Left lung (tissue), 14 donors: ENCODE measurements at places on chromosomes 3 and 15. TPM values are rescaled to one million over a fixed set of nuclear protein-coding genes. Genes with fewer than 3 reads are reported as not detected.

GRCh38 chr3:117995842-117996437, 1038.7 kb downstream of the IGSF11 start:
- peaks cover 4% of the 10 kb centered on the region for H3K27me3 ChIP-seq
- peaks cover 9% of the 10 kb centered on the region for H3K4me1 ChIP-seq

GRCh38 chr3:184942735-184943134, 130.8 kb downstream of the VPS8 start:
- no peaks in the 10 kb centered on the region for H3K27me3 ChIP-seq
- no peaks in the 10 kb centered on the region for H3K4me1 ChIP-seq
- no peak overlapping the region for H3K27ac ChIP-seq
- H3K4me3 ChIP-seq = no peak overlapping the region
- no peaks in the 10 kb centered on the region for H3K36me3 ChIP-seq

DNA sequence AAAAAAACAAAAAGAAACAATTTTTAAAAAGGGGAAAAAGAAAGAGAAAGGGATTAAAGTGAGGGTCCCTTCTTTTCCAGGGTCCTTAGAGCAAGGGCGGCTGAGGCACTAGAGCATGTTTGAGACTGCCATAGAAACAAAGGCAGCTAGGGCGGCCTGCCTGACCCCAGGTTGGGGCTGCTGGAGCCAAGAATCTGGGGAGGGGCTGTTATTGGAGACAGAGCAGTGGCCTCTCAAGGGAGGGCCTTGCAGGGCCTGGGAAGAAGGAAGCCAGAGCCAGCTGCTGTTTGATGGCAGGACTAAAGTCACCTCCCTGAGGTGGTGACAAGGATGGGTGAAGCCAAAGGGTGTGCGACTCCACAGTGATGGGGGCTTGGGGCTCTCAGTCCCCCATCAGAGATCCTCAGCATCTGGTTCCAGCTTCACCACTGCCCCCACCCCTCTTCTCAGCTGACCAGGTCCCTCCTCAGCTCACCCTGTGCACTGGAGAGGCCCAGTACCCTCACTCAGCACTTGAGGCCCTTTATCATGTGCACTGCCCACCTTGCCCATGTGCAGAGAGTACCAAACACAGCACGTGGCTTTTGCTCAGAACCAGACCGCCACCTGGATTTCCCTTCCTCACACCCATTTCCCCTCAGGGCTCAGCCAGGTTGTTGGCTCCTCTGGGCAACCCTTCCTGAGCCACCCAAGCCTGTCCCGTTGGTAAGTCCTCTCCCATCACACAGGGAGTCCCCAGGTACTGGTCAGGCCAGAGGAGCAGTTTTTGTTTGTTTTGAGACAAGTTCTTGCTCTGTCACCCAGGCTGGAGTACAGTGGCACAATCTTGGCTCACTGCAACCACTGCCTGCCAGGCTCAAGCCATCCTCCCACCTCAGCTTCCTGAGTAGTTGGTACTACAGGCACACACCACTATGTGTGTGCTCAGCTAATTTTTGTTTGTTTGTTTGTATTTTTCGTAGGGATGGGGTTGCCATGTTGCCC, 1.7 kb downstream of the TMEM89 start:
- H3K36me3 ChIP-seq = peaks cover 6% of the 10 kb centered on the region
- no peak for DNase-seq
- peaks cover 10% of the 10 kb centered on the region for H3K4me1 ChIP-seq
- H3K4me3 ChIP-seq = no peak overlapping the region
- H3K27me3 ChIP-seq = no peaks in the 10 kb centered on the region

DNA sequence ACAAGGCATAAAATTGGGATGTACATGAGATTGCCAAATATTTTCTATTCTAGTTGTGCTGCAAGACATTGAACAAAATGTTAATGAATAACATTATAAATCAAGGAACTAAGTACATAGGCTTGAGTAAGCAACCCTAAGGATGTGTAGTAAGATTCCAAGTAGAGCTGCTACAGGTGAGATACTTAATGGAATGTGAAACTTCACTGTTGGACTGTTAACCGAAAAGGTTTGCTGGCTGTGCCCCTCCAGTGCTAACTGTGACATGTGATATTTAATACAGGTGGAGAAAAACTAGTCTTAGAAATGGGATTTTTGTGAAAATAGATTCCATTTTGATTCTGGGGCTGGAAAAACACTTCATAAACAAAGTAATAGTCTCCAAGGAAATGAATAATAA, 52.4 kb downstream of the TSC22D2 start:
- H3K4me1 ChIP-seq = no peaks in the 10 kb centered on the region
- DNase-seq = no peak
- no peak overlapping the region for H3K4me3 ChIP-seq
- H3K36me3 ChIP-seq = peaks cover 26% of the 10 kb centered on the region
- H3K27ac ChIP-seq = no peak overlapping the region

- H3K4me3 ChIP-seq = no peak overlapping the region
- peaks cover 45% of the 10 kb centered on the region for H3K4me1 ChIP-seq
- no peaks in the 10 kb centered on the region for H3K36me3 ChIP-seq
- no peak for DNase-seq
Measured at GRCh38 chr3:194005930-194006501, 129.9 kb upstream of the HES1 start.

- no peak for DNase-seq
- H3K27me3 ChIP-seq = no peaks in the 10 kb centered on the region
- no peaks in the 10 kb centered on the region for H3K4me1 ChIP-seq
- no peak overlapping the region for H3K4me3 ChIP-seq
- H3K36me3 ChIP-seq = no peaks in the 10 kb centered on the region
Measured at GRCh38 chr15:23569151-23569925, 3.9 kb downstream of the MKRN3 start.

- DNase-seq = no peak
- no peak within 1 kb of the TSS for H3K27ac ChIP-seq
- no peaks in the 10 kb centered on the region for H3K27me3 ChIP-seq
- no peaks in the 10 kb centered on the region for H3K36me3 ChIP-seq
- no peaks in the 10 kb centered on the region for H3K4me1 ChIP-seq
Measured at GRCh38 chr15:43220991-43221403, at the start of gene EPB42. Gene EPB42 (minus strand): TSS chr15:43221018. CDS start chr15:43220825, 193 bp downstream.

DNA sequence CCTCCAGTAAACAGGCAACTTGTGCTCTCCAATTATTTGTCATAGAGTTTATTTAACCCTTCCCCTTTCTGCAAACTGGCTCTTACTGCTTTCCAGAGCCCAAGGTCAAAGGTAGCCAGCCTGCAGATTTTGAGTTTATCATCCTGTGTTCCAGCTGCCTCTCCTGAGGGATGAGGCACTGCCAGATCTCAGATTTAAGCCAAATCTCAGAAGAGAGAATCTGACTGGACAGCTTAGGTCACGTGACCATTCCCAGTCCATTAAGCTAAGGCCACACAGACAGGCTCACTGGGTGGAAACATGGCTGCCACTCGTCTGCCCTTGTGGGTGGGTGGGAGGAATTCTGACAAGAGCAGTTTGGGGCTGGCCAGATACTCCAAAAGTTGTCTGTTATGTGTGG, 8.6 kb upstream of the SIAH2 start:
- no peaks in the 10 kb centered on the region for H3K36me3 ChIP-seq
- no peak for DNase-seq
- H3K4me3 ChIP-seq = no peak overlapping the region

DNA sequence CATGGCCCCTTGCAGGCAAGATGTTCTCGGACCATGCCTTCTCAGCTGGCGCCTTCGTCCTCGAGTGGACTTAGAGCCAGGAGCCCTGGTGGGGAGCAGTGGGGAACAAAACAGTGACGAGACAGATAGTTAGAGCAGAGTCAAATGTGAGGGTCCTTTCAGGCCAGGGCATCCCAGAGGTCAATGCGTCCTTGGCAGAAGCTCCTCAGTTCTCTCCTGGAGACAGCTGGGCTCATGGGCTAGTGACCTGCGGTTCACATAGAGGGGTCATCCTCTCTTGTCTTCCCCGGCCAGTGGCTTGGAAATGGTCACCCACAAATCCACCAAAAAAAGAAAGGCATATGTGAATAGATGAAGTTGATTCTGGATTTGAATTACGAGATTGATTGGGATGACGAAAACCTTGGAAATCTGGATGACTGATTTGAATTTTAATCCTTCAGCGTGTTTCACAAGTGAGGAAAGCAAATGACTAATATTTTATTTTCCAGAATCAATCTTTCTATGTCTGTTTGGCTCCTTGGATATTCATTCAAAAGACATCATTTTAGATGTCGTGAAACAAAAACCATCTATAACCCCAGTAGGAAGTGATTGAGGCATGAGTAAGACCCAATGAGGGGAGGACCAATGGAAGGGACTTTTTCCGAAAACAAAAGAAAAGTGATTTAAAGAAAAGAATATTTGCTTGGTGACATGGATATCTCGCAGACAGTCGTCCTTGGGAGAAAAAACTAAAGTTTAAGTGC, 84.5 kb downstream of the ASB7 start:
- DNase-seq = no peak
- H3K4me3 ChIP-seq = no peak overlapping the region
- H3K27me3 ChIP-seq = no peaks in the 10 kb centered on the region
- no peak overlapping the region for H3K27ac ChIP-seq
- no peaks in the 10 kb centered on the region for H3K4me1 ChIP-seq

DNA sequence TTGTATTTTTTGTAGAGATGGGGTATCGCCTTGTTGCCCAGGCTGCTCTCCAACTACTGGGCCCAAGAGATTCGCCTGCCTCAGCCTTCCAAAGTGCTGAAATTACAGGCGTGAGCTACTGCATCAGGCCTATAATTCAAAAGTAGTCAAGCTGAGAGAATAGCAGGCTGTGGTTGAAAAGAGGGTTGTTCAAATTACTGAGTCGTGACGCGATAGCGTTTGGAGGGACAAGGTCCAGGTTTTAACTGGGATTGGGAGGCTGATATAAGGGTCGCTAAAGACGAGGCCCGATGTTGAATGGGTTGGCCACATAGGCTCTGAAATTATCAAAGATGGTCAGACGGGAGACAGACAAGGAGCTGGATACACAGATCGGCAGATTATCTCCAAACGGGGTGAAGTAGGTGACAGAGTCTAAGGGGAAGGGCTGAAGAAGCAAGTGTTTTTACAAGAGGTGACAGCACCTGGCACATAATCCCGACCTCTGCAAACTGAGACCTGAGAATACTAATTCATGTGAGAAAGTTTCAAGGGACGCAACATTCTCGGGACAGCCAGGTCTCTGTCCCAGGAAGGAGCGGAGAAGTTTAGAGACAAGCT, 759 bp upstream of the ARID3B start:
- H3K36me3 ChIP-seq = peaks cover 11% of the 10 kb centered on the region
- no peak for DNase-seq
- H3K4me3 ChIP-seq = peak overlapping the region; percentile 87
- peaks cover 13% of the 10 kb centered on the region for H3K4me1 ChIP-seq
- no peak overlapping the region for H3K27ac ChIP-seq

DNA sequence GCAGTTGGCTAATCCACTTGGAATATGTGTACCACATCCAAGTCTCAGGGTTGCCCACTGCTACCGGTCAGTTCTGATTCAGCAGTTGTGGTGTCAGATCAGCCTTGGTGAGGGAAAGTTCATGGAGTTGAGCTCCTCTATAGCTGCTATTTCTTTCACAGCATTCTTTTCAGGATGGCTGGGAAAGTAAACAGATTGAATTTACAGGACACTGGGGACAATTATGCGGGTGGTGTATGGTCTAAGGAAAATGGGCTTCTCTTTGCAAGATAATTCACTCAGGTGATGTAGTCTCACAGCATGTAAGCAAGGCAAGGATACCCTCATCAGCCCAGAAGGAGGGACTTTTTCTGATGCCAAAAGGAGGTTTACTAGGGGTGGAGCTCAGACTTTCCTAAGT, 249.9 kb downstream of the DOCK3 start:
- no peak overlapping the region for H3K27ac ChIP-seq
- DNase-seq = no peak
- H3K36me3 ChIP-seq = no peaks in the 10 kb centered on the region

DNA sequence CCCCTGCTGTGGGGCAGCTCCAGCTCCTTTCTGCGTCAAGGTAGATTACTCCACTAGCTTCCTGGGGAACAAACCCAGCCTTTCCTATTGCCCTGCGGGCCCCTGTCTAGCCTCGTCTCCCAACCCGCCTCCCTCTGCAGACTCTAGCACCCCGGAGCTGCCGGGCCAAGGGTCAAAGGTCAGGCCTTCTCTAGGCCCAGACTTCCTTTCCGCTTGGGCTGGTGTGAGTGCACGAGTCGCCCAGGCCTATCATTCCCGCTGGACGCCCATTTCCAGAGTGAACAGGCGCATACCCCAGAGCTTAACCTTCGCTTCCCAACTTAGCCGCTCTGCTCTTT, 11.6 kb upstream of the ONECUT1 start:
- no peak for DNase-seq
- peaks cover 98% of the 10 kb centered on the region for H3K27me3 ChIP-seq
- H3K4me3 ChIP-seq = no peak overlapping the region

DNA sequence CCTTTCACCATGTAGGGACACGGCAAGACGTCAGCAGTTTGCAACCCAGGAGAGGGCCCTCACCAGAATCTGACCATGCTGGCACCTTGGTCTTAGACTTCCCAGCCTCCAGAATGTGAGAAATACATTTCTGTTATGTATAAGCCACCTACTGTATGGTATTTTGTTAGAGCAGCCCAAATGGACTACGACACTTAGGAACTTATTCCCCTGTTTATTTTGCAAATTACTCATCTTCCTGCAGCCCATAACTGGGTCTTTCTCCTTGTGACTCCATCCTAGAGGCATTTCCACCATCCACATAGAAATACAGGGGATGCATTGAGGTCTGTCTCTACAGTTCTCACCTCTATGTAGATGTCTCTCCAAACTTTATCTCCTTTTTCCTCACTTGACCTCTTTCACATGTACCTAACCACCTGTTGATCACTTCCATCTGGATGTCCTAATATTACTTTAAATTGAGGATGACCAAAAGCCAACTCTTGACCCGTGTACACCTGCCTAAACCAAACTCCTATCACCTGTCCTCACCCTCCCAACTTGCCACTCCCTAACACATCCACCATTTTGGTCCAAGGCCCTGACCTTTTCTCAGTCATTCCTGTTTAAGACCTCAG, 406.0 kb upstream of the WNT5A start:
- no peaks in the 10 kb centered on the region for H3K27me3 ChIP-seq
- no peaks in the 10 kb centered on the region for H3K4me1 ChIP-seq
- no peaks in the 10 kb centered on the region for H3K36me3 ChIP-seq

The POLR2H gene
- polyA plus RNA-seq = 87.3 TPM

The FEZF2 gene
- polyA plus RNA-seq = not detected

The PPP1R2 gene
- 59.8 TPM for polyA plus RNA-seq

The P2RY12 gene
- polyA plus RNA-seq = 2.1 TPM

The HEG1 gene
- 47.3 TPM for polyA plus RNA-seq

The GP5 gene
- 0.71 TPM for polyA plus RNA-seq

The TIMP4 gene
- polyA plus RNA-seq = 0.80 TPM

The KBTBD13 gene
- 0.67 TPM for polyA plus RNA-seq
